ENCODE measurements at places on chromosomes 7 and 10.

DNA sequence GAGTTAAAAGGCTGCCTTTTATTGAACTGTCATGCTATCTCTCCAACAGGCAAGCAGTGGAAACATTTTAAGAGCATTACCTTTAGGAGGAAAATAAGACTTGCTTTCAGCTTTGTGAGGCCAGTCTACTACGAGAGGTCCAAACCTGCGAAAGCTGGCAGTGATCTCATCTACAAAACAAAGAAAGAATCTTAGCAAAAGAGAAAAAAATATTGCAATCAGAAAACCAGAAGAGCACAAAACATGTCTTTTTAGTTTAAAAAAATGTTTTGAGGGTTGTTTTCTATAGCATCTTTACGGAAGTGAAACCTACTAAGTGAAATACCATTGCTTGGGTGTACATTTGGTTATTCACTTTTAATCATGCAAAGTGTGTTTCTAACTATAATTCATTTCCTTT, 147.9 kb downstream of the CPEB3 start:
- DNase-seq = peak; percentile 37

GRCh38 chr7:70237831-70238575, 639.7 kb downstream of the AUTS2 start:
- peak; percentile 72 for DNase-seq

- DNase-seq = no peak
These were observed 5.2 kb downstream of the GHRHR start for GRCh38 chr7:30968747-30969603.

- no peak for DNase-seq
These were observed 683 bp downstream of the INSIG1 start for GRCh38 chr7:155298288-155298833.

- DNase-seq = no peak
These were observed 126.4 kb downstream of the RNLS start for GRCh38 chr10:88456730-88457129.

- no peak for DNase-seq
These were observed 108.5 kb downstream of the SND1 start for GRCh38 chr7:127760436-127761031.

GRCh38 chr10:96491303-96491702, 22.4 kb downstream of the TLL2 start:
- no peak for DNase-seq

DNA sequence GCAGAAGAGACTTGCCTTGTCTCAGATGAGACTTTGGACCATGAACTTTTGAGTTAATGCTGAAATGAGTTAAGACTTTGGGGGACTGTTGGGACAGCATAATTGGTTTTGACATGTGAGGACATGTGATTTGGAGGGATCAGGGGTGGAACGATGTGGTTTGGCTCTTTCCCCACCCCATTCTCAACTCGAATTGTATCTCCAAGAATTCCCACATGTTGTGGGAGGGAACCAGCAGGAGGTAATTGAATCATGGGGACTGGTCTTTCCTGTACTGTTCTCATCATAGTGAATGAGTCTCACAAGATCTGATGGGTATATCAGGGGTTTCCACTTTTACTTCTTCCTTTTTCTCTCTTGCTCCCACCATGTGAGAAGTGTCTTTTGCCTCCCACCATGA, 229.7 kb upstream of the KCND2 start:
- no peak for DNase-seq

DNA sequence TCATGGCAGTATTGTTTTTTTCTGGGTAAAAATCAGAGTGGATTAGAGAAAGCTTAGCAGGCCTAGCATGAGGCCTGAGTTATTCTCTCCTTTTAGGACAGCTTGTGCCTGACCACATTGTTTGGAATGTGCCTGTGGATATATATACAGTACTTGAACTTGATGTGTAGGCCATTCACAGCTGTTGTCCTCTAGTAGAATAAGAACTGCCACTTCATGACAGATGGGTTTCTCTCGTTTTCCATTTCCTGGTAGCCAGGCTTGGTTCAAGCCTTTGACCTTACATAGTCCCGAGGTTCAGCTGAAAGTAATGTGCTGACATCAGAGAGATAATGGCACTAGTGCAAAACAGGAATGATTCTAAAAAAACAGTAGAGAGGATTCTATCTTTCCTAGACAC, 473.9 kb downstream of the AUTS2 start:
- no peak for DNase-seq

DNA sequence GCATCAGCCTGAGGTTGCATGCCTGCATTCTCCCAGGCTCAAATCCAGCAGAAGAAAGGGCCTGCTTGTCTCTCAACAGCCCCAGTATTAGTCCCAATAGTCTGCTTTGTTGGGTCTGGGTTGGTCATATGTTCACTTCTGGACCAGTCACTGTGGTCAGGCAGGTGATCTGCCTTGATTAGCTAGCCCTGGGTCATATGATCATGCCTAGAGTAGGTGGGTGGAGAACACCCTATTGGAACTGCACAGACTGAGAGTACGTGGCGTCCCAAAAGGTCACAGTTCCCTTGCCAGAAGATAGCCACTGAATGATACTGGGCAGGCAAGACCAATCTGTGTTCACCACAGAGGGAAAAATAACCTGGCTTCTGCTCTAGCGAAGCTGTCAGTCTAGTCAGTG, 80.1 kb downstream of the SH2D4B start:
- DNase-seq = no peak

- no peak for DNase-seq
These were observed 41.2 kb downstream of the CALML3 start for GRCh38 chr10:5565671-5566581.

- no peak for DNase-seq
These were observed 15.9 kb upstream of the TBXAS1 start for GRCh38 chr7:139813151-139813550.

GRCh38 chr10:565676-566075, 123.8 kb downstream of the DIP2C start:
- no peak for DNase-seq

DNA sequence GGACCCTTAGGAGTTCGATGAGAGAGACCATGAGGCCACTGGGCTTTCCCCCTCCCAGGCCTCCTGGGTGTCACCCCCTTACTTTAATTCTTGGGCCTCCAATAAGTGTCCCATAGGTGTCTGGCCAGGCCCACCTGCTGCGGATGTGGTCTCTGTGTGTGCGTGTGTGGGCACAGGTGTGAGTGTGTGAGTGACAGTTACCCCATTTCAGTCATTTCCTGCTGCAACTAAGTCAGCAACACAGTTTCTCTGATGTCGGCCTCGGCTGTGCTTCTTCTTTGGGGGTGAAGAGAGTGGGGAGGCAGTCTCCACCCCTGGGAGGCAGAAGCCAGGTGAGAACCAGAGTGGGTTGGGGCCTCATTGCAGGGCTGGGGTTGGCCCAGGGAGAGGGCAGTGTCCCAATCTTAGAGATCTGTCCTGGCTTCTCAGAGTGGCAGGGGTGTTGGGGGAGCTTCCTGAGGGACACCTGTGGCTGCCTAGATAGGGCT, 1.5 kb downstream of the PVRIG start:
- peak; percentile 78 for DNase-seq

DNA sequence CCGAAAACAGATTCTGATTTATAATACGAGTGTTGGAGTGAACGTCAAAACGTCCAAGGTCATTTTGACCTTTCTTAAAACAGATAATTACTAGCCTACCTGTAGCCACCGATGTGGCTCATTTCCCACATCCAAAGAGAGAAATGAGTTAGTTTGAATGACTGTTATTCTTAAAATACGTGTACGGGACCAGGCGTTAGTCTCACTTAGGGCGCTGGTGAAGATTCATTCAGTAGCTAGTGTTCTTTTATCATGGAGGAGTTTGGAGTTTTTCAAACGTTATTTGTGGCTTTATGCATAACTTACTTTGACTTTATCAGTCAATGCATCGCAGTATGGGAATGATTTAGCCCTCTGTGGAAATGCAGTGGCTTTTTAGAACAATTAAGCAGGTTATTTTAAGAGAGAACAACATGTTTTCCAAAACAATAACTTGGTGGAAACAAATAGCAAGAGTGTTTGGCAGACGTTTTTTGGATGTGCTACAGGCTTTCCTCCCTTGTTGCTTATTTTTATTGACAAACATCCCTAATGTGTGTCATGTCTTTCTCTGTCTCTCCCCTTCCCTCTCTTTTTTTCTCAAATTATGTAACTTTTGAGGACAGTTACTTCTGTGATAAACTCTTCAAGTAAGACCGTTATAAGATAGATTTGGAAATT, 1.6 kb downstream of the BICC1 start:
- no peak for DNase-seq

- DNase-seq = no peak
These were observed 23.1 kb upstream of the C10orf71 start for GRCh38 chr10:49275896-49276295.

DNA sequence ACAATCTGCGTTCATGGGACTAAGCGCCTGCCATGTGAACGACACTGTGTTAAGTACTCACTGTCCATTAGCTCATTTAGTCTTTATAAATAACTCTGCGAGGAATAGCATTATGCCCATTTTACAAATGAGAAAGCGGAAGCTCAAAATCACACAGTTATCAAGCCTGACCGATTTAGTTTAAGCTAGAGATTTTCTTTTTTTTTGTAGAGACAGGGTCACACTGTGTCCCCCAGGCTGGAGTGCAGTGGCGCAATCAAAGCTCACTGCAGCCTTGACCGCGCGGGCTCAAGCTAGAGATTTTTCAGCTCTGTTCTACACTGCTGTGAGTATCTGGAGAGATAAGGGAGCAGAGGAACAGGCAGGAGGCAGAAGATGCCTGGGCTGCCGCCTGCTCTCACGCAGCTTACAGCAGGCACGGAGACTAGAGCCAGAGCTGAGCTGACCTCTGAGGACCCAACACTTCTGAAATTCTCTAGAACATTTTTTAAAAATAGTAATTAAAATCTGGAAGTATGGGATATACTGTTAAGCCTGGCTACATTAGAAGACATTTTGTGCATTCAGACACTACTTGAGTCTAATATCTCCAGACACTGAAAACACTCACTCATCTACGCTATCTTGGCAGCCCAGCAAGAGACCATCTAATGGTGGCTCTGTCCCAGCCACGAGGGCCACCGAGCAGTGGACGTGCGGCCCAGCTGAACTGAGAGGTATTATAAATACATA, 38.7 kb downstream of the GNA12 start:
- DNase-seq = no peak

- no peak for DNase-seq
These were observed 145.8 kb downstream of the NSUN6 start for GRCh38 chr10:18505456-18506118.
